Esophagus squamous epithelium (tissue), 5 donors: ENCODE measurements at places on chromosomes 5 and 9.

DNA sequence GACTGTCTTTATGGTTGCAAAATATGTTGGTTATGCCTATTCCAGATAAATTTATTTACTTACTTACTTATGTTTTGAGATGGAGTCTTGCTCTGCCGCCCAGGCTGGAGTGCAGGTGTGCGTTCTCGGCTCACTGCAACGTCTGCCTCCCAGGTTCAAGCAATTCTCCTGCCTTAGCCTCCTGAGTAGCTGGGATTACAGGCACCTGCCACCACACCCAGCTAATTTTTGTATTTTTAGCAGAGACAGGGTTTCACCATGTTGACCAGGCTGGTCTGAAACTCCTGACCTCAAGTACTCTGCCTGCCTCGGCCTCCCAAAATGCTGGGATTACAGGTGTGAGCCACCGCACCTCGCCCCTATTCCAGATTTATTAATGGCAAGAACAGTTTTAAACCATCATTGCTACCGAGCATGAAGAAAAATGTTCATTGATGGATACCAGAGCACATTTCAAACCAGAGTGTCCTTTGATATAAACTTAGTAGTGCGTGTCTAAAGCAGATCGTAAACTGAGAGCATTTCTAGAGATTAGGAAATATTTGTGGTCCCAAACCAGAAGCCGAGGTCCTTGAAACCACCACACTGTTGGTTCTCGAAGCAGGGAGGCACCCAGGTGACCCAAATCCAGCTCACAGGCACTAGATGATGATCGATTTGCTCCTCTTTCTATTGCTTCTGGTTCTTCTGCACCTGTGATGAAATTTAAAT lies 85.2 kb downstream of the GRAMD2B start:
- DNase-seq: no peak

DNA sequence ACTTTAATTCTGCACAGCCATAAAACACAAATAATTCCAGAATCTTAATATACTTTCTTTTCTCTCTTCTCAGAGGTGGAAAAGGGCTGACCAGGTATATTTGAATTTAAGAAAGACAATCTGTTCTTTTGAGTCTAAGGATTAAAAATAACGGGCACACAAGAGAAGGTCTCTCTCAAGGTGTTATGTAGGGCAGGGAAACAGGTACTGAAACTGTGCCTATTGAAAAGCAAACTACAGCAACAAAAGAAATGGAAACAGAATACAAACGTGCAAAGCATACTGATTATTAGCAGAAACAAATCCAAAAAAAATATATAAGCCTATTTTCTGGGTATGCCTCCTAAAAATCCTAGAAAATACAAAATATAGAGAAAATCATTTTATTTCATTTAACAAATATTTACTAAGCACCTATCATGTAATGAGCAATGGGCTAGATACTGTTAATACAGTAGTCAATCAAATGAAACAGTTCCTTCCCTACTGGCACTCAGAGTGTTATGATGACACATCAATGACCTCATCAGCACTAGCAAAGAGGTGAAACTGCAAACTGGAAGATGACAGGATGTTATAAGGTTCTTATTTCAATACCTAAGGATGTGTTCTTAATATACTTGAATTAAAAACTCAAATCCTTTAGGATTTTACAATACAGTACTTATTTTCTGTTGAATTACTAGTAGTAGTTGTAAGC lies 87.7 kb downstream of the AUH start:
- no peak for DNase-seq

GRCh38 chr5:137195483-137195882 lies 303.6 kb downstream of the SPOCK1 start:
- no peak for DNase-seq

- no peak for DNase-seq
These were observed 29.8 kb downstream of the DAB2 start for GRCh38 chr5:39394946-39395345.

DNA sequence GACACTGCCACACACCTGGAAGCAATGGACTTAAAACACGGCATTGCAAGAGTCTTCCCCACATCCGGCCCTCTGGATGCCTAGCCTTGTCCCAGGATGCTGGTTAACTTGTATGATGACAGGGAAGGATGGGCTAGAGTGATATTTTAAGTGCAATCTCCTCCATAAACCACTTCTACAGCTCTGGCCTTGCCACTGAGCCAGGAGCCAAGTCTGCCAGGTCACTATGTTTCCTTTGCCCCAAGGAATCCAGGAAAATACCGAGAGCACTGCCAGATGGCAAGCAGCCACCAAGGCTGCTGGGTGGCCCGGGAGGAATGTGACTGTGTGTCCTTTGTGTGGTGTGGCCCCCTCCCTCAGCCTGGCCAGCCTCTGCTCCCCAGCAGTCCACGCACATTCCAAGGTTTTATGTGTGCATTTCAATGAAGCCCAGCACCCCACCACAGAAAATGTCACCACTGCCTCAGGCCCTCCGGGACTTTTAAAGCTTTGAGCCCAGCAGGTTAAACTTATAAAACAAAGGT lies 106.0 kb downstream of the FRMD3 start:
- no peak for DNase-seq

DNA sequence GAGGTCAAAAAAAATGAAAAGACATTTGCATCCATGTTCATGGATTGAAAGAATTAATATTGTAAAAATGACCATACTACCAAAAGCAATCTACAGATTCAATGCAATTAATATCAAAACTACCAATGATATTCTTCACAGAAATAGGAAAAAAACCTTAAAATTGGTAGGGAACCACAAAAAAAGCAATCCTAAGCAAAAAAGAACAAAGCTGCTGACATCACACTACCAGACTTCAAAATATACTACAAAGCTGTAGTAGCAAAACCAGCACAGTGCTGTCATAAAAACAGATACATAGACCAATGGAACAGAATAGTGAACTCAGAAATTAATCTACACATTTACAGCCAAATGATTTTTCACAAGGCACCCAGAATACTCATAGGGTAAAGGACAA lies 34.3 kb downstream of the RGMB start:
- no peak for DNase-seq

DNA sequence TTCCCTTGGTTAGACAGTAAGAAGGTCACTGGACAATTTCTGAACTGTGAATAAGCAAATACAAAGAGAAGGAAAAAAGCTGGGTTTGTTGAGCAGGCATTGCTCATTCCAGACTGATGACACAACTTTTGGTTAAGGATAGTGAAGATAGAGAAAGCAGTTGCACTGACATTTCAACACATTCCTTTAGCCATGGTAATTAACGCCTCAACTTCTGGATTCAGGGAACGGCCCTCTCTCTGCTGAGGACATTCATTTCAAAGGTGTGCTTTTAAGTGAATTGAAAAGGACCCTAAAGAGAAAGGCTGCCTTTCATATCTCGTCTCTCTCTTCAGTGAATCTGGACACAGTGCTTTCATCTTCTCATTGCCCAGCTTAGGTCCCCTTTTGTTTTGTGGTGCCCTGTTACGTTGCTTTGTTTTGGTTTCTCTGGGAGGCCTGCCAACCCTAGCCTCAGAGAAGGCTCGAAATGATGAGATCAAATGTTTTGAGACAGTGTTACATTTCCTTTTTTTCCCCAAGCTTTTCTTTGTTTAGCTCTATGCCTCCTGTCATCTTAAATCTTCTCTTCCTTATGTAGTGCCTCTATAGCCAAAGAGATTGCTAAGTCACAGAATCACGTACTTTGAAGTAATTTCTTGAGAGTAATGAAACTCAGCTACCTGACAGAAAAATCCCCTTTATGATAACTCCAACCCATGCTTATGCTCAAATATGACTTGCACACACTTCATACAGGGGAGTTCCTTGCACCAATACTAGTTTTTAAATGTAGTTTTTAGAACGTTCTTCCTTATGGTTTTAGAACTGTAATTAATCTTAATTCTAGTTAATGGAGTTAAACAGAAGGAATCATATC lies 94.4 kb upstream of the IFNE start:
- DNase-seq: no peak

DNA sequence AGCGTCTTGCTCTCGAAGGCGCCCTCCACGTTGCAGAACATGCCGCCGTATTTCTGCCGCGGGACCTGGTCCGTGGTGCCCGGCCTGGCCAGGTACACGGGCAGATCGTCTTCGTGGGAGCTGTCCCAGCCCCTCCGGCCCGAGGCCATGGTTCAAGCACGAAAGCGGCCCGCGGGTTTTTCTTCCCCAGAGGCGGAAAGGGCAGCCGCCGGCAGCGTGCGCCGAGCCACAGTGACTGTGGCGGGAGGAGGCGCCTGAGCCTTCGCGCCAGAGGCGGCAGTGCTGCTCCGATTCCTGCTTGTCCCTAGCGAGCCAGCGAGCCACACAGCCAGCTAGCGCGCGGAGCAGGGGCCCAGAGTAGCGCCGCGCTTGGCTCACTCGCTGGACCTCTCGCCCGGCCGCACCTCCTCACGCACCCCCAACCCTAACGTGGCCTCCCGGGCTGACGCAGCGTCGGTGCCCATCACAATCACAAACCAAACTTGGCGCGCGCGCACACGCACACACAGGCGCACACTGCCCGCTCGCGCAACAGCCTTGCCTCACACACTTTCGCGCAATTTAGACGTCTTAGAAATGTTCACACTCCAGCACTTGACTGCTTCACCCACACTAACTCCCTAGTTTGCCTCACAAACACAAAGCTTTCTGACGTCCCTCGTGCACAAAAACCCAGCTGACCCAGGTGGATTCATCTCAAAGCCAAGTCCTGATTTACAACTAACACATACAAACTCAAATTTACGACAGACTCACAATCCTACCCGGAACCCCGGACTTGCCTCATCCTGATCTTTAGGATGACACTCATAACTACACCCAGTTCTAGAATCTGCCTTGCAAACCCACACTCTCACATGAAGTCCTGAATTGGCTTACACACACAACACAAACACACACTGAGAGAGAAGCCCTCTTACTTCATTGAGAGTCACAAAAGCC lies at the start of gene DPYSL3:
DPYSL3 (minus strand) TSS at position 359 of the 942 bp plus-strand sequence; CDS start at position 149, 210 bp downstream.
- no peak for DNase-seq

DNA sequence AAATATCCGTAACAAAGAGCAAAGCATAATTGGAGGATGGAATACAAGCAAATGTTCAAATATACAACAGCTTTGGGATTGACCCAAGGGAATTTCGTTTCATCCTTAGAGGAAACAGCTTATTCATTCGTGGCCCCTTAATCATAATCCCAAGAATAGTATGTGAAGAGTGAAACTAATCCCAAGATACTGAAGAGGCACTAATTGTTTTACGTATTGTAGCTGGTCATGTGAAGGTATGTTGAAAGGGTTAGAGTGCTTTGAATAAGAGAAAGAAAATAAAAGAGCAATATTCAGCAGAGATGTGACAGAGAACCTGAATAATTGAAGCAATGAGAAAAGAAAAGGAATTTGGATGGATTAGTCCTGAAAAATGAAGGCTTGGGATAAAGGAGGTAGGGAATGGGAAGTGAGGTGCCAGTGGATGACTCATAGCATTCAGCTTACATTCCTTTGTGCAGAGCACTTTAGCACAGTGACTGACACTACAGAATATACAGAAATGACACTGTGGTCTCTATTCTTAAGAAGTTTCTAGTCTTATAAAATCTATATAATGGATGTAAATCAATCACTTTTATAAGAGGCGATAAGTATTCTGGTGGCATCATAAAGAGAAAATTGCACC lies 221.9 kb downstream of the TLR4 start:
- DNase-seq: no peak

GRCh38 chr5:100901821-100902341 lies 1.2 kb downstream of the ST8SIA4 start:
- peak; percentile 9 for DNase-seq

- no peak for DNase-seq
These were observed 750 bp downstream of the DNM1 start for GRCh38 chr9:128203707-128204551.

DNA sequence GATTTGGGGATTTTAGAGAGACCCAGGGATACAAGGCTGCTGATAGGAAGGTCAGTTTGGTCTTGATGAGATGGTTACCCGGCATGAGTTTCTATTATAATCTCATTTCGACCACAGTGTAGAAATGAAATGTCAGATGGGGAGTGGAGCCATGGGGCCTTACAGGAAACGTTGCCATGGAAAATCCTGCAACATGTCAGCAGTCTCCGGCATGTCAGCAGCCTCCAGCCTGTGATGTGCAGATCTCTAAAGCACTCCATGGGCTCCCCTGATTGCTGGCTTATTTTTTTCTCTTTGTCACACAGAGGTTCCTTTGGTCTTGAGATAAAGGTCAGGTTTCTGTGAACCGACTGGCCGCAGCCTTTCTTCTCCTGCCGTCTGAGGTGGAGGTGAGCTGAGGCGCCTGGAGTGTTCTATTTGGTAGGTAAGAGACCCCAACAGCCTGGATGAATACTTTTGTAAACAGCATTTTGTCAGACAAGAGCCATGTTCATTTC lies 208.7 kb upstream of the DAP start:
- DNase-seq: no peak

GRCh38 chr5:179142434-179143198 lies 82.4 kb downstream of the ZNF354C start:
- DNase-seq: no peak

DNA sequence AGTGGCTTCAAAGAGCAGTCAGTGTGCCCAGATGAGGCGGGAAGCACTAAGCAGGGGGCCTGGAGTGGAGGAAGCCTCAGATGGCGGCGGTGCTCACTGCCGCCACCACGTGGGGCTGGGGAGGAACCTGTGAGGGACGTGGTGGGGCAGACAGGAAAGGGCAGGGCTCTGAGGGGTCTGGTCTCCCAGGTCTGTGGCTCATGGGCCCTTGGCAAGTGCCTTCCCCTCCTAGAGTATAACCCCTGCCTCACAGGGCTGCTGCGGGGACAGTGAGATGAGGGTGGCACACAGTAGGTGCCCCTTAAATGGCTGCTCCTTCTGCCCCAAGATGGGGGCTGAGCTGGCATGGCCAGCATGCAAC lies 26.6 kb downstream of the NR5A1 start:
- no peak for DNase-seq

GRCh38 chr9:123131258-123131657 lies 97.8 kb downstream of the GPR21 start:
- DNase-seq: no peak

DNA sequence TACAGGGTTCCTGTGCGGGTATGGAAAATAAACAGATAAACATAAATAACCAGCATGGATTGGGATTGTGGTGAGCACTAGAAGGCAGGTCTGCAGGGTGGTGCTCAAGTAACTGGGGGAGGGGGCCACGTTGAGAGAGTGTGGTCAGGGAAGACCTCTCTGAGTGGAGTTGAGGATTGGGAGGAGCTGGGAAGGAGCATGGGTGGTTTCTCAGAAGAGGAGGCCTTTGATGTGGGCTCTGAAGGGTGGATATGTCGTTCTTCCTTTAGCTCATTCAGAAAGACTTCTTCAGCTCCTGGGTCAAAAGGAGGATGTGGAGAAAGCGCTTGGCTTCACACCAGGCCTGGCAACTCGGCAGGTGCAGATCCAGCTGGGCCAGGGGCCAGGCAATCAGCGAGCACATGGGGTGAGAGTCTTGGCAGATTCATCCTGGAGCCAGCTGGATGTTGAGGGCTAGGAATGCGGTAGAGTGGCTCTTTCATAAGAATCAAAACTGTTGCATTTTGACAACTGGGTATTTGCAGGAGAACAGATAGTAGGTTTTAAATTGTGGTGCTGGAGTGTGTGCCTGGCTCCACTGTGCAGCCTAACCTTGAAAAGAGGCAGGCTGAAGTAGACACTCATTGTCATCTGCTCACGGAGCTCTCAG lies 71.7 kb downstream of the PCSK5 start:
- no peak for DNase-seq
